ENCODE measurements at places on chromosomes 7 and 10.

- DNase-seq: no peak
These were observed 4.3 kb downstream of the MYO1G start for GRCh38 chr7:44974549-44974948.

- DNase-seq: no peak
These were observed 21.5 kb upstream of the PLAC9 start for GRCh38 chr10:80110986-80111385.

GRCh38 chr7:92875719-92876118 lies 39.3 kb upstream of the CDK6 start:
- DNase-seq: no peak

- DNase-seq: no peak
These were observed 25.4 kb upstream of the ST8SIA6 start for GRCh38 chr10:17479822-17480221.

DNA sequence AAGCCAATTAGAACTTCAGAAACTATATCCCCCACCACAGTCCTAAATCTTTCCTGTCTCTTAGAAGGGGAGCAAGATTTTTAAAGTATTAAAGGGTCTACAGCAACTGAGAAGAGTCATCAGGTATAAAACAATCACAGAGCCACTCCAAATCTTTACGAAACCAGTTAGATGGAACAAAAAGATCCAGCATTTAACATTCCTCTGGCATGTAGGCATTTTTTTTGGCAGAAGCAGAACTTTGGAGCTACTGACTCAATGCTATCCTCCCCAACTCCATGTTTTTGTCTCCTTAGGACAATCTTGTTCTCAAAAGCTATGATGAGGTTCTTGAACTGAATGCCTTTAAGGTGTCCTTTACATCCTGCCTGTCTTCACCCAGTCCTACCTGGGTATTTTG lies 333.3 kb downstream of the PRPF18 start:
- no peak for DNase-seq

GRCh38 chr10:118963341-118963740 lies 66.2 kb upstream of the NANOS1 start:
- no peak for DNase-seq

All from left forelimb (tissue), 1 donor.